ENCODE measurements at places on chromosomes 3 and 15.
A peak's percentile ranks its signal among the peaks of the same experiment; 100 is the strongest.

- DNase-seq, result no peak
Observed at GRCh38 chr3:15682561-15683185, 81.1 kb downstream of the BTD start.

- DNase-seq, result no peak
Observed at GRCh38 chr3:57031631-57032541, 28.6 kb upstream of the SPATA12 start.

- DNase-seq, result no peak
Observed at GRCh38 chr3:46884929-46885328, 7.4 kb downstream of the PTH1R start.

GRCh38 chr3:156317462-156318074 is 197.2 kb downstream of the KCNAB1 start:
- DNase-seq, result no peak

GRCh38 chr3:127644641-127645370 is 15.8 kb downstream of the PODXL2 start:
- no peak for DNase-seq

- no peak for DNase-seq
Observed at GRCh38 chr15:55197719-55198118, 978 bp upstream of the RSL24D1 start.

DNA sequence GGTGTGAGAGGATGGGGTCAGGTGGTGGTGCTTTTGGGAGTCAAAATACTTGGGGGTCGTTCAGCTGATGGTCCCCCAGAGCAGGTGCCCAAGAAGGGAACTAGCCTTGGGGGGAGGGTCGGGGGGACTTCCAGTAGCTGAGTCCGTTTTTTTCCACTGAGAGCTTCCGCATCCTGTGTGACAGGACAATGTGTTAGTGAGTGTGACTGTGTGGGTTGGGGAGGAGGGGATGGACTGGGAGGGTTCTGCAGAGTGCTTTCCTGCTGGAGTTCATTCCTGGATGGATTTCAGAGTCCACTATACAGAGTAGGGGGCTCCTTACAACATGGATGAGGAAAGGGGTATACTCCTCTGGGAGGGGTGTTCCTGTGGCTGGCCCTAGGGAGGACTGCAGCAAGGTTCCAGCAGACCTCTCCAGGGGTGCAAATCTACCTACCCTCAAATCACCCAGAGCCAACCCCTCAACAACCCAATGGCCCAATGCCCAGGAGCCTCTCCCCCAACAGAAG is 601 bp upstream of the HYAL2 start:
- DNase-seq, result no peak

- DNase-seq, result no peak
Observed at GRCh38 chr15:94225616-94226015, 5.7 kb upstream of the MCTP2 start.

- DNase-seq, result no peak
Observed at GRCh38 chr15:26391567-26392194, 381.2 kb downstream of the GABRB3 start.

- DNase-seq, result no peak
Observed at GRCh38 chr15:63013052-63013808, 29.3 kb upstream of the TPM1 start.

DNA sequence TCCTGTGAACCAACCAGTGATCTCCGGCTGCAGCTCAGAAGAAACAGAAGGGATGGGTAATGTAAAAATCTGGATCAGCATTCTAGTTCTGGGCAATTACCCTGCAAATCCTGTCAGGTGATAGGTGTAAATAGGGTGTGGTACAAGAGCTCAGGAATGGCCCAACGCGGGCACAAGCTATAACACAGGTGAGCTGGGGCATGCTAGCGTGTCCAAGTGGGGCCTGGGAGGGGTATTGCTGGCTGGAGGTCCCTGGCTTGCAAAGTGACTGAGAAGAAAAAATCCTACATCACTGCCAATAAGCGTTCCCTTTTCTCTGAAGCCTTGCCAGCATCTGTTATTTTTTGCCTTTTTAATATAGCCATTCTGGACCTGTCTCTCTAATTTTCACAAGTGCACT is 9.7 kb upstream of the CHST2 start:
- DNase-seq, result no peak

GRCh38 chr15:24878153-24878552 is 76.6 kb upstream of the SNRPN start:
- no peak for DNase-seq

- DNase-seq, result no peak
Observed at GRCh38 chr15:94555841-94556519, 324.6 kb downstream of the MCTP2 start.

GRCh38 chr3:129023909-129024308 is 22.8 kb downstream of the EFCC1 start:
- DNase-seq, result no peak

DNA sequence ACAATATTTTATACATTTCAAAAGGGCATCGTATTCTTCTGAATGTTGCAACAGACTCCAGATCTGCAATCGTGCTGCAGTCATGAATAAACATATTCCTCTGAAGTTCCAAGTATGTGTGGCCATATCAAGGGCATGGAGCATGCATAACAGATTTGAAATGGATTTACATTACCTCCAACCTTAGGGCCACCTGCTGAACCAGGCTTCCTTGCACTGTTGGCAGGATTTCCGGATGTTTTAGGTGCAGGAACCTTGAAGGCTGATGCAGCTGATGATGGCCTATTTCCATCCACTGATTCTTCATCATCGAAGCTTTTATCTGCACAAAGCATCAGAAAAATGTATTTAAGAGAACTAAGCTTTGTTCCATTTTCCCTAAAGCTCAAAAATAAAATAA is 73.5 kb downstream of the CLASP2 start:
- no peak for DNase-seq

DNA sequence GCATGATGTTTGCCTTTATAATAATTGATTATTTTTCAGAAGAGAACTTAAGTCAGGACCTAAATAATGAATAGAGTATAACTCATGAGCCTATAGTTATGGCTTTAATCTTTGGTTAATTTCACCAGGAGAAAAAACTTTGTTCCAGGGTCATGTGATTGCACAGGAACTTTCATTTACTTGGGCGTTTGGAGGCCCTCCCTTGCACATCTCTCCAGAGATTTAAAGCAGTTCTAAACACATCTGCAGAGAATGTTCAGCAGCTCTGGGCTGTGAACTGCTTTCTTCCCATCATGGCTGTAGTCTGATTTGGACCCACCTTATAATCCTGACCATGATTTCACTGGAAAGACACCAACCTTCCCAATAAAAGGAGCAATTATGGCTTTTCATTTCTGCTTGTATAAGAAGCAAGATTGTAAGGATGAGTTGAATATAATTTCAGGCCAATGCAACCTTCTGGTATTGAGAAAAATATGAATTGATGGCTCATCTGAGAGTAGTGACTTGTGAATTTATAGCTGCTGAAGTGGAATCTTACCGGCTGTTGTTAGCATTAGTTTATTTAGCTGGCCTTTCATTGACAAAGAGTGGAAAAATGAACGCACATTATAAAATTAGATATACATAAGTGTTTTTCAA is 80.9 kb upstream of the PRTG start:
- DNase-seq, result no peak

DNA sequence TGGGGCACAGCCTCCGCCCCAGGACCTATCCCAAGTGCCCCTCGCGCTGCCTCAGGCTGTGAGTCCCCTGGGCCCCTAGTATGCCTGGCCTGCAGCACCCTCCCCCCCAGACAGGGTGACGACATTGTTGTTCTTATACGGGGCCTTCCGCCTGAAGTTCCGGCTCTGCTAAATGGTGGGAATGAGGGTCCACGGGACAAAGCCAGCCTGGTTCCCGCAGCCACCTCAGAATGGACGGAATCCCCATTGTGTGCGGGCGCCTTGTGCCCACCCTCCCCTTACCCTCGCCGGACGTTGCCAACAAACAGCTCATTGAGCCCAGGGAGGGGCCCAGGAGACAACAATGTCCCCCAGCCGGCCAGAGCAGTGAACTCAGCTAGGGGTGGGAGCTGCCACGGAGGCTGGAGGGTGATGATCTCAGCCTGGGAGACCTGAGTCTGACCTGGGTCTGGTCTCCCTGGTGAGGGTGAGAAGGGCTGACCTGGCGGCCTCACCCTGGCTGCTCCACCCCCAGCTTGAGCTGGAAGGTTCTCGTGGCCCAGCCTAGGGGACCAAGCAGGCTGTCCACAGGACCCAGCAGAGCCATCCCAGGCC is 10.2 kb upstream of the DLL4 start:
- DNase-seq, result no peak

DNA sequence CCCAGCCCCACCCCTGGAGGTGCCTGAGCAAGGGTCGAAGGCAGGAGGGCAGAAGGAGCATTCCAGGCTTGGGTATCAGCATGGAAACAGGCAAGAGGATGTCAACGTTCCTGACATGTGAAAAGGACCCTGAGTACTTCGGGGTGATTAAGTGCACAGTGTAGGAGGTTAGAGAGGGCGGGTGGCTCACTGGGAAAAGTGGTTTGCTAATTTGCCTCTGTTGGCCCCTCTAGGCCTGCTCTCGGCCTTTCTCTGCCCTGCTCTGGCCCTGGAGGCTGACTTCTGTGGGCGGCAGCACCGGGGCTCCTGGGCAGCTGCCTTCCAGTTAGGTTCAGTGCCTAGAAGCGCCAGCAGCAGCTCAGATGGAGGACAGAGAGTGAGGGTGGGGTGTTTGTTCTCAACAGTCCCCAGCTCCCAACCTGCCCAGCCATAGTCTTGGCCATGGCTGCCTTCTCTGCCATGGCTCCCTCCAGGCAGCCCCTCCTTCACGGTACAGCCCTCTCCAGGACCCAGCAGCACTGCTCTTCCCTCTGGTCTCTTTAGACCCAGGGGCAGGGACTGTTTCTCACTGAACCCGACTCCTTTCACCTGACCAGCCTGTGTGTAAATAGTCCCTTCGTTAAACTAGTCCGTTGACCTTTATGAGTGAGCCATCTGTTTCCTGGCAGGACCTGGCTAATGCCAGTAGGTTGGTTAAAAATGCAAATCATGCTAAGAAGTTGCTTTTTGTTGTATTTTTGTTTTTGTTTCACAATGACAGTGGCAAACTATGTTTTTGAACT is 107.1 kb upstream of the TPM1 start:
- peak; percentile 44 for DNase-seq

DNA sequence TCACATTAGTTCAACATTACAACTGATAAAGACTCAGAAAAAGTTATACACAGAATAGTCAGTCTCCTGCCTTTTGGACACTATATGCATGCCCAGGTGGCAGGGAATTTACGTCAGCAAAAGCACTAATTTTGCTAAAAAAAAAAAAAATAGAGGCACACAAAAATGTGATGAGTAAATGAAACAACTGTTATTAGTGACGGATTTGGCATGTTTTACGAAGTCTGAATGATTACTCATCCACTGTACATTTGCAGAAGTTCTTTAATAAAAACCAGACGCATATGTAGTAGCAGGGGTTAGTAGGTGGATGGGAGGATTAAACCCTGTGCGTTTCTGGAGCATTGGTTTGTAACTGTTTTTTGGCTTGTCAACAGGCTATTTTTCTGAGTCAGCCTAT is 99.0 kb downstream of the MITF start:
- no peak for DNase-seq

DNA sequence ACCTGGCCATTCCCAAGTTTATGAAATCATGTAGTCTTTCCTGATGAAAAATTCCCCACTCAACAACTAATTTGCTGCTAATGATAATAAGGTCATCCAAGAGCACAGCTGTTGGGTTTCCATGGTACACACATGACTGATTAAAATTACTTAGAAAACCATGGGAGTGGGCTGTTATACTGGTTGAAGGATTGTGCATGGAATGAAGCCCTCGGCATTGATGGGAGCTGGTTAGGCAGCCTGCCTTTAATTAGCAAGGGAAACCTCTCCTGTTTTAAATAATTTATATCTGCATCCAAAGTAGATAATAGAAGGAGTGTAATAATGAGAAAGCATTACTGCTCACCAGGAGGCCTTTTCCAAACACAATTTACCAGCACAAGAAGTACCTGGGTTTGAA is 235.1 kb upstream of the CFAP20DC start:
- no peak for DNase-seq

- DNase-seq, result no peak
Observed at GRCh38 chr3:24828011-24828410, 333.4 kb upstream of the THRB start.

DNA sequence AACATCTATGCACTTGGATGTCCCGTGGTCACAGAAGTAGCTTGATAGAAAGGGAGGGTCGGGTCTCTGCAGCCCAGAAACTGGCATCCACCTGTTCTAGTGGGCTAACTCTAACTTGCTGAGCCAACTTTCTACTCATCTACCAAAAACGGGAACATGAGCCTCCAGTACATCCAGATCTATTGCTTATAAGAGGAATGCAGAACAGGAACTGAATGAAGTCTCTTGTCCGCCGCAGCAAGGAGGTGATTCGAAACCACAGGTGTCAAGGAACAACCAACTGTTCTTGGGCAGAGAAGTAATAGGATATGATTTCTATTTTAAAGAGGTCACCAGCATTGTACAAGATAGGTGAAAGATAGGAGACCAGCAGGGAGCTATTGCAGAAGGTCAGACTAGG is 17.9 kb downstream of the TERC start:
- DNase-seq, result no peak

DNA sequence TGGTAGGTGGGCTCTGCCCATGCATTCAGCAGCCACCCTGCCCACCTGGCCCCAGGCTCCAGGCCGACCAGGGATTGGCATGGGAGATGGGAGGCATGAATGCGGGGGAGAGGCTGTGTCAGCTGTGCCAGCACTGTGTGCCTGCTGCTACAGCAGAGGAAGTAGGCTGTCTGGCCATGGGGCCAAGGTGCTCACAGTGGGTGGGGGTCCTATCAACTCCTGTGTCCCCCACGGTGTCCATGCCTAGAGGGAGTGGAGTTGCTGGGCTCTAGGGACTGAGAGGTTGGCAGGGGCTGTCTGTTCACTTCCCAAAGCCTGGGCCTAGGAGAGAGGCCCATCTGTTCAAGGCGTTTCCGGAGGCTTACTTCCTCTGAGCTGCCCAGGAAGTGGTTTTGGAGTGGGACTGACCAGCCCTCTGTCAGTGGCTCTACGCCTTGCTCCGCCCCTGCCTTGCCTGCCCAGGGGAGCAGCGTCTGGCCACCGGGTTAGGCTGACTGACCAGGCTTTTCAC is 5.8 kb downstream of the PRKCD start:
- no peak for DNase-seq

GRCh38 chr3:9690451-9691450 is 12.9 kb upstream of the CPNE9 start:
- DNase-seq, result no peak

- DNase-seq, result no peak
Observed at GRCh38 chr3:5464649-5465048, 277.1 kb downstream of the EDEM1 start.

DNA sequence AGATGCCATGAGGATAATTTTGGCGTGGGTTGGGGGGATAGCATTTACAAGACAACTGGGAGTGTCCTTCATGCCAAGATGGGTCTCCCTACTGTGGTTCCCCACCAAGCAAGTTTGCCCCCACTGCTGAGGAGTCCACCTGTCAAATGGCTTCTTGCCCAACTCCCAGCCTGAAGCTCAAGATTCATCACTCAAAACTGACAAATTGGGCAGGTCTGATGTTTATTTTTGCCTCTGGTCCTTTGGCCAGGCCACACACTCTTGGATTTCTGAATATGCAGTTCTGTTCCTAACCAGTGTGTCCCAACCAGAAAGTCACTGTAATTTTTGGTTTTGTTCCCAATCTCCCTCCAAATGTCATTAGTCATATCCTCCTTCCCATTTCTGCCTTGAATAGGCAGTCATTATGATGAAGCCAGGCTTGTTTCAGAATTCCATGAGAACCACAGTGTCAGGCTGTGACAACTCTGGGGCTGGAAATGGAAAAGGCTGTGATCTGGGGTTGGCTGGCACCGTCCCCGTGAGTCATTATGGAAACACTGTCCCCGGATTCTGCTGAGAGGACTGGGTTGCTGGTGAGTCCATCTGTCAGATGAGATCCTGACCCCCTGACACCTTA is 29.3 kb upstream of the MEF2A start:
- DNase-seq, result no peak

Measured in MM.1S (cell line).